Stimulated activated CD4-positive, alpha-beta T cell treated with anti-CD3 and anti-CD28 coated beads, Interleukin-4, amount 100 ng/mL, for 48 hours (primary cell): ENCODE measurements at places on chromosomes 16 and 17.

GRCh38 chr16:55418586-55418985 lies 60.4 kb upstream of the MMP2 start:
- no peak for DNase-seq

GRCh38 chr17:18889658-18890057 lies 31.7 kb downstream of the PRPSAP2 start:
- DNase-seq = no peak

DNA sequence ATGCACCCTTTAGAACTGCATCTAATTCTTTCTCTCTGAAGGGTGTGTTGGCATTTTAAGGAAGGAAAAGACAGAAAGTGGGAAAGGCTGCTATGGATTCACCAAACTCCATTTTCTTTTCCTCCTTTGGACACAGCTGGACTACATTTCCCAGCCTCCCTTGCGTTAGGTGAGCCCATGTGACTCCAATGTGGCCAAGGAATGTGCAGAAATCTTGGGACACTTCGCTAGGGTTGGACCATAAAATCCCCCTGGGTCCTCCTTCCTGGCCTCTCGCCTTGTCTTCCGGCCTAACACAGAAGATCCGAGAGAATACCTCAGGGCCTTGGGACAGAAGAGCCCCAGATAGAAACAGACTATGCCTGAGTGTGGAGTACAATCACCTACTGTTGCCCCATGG lies 56.3 kb downstream of the ABCC12 start:
- DNase-seq = no peak

DNA sequence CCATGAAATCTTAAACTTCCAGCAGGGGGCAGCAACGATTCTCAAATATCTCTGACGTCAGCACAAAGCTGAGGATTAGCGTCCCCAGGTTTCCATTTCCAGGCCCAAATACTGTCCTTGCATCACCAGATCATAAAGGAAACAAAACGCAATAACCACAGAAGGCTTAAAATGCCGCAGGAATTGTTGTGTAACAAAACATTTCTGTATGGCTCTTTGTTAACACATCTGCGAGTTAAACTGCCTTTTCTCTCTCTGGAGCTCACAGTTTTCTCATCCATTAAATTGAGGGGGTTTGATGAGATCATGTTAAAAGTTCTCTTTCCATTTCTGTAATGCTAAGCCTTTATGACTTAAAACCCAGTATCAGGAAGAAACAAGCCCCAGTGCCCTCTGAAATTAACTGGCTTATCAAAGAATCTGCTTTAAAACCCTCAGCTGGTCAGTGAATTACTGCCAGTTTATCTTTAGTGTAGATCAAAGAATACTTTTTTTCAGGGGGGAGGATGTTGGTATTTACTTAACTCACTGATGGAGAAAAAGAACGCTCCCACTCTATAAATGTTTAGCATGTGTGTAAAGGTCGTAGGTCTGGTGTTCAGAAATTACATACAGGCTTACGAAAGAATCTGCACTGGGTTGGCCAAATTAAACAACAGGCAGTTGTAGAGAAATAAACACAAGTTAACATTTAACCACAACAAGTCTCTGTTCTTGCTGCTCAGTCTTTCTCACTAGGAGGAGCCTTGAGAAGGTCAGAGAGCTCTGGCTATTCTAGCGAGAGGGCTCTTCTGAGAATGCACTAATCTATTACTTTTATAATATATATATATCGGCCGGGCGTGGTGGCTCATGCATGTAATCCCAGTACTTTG lies 10.6 kb upstream of the TERF2 start:
- DNase-seq = peak; percentile 58

GRCh38 chr17:61647047-61647446 lies 56.0 kb upstream of the NACA2 start:
- DNase-seq = no peak

- no peak for DNase-seq
Measured at GRCh38 chr17:35084987-35085386, 21.5 kb upstream of the RFFL start.

GRCh38 chr17:73943416-73944110 lies 259.9 kb upstream of the RPL38 start:
- no peak for DNase-seq

DNA sequence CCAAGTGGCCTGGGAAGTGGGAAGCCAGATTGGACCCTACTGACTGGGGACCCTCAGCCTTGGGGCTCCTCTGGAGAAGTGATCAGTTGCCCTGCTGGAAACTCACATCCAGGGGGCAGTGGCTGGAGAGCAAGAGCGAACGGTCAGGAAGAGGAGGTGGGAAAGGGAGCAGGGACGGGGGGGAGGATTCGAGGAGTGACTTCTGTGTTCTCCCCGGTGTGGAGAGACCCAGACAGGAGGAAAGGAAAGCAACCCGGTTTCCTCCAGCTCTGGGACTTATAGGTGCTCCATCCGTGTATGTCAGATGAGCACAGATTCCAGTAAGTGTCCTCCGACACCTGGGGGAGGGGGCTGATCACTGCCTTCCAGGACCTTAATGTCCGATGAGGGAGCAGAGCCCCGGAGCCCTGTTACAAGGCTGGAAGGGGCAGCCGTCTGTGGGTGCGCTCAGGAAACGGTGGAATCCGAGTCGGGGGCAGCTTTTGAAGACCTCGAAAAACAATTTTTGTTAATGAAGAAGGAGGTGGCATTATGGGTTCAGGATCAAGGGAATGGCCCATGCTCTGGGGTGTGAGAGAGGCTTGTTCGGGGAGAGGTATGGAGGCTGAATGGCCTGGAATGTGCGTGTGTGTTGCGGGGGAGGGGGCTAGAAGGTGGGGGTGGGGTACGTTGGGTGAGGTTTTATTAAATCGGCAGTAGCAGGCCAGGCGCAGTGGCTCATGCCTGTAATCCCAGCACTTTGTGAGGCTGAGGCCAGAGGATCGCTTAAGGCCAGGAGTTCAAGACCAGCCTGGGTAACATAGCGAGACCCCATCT lies 34.8 kb upstream of the NDRG4 start:
- no peak for DNase-seq

- DNase-seq = peak; percentile 67
Measured at GRCh38 chr17:42578282-42578869, 847 bp upstream of the PSMC3IP start.

- no peak for DNase-seq
Measured at GRCh38 chr16:79293836-79294460, 306.6 kb downstream of the MAF start.

DNA sequence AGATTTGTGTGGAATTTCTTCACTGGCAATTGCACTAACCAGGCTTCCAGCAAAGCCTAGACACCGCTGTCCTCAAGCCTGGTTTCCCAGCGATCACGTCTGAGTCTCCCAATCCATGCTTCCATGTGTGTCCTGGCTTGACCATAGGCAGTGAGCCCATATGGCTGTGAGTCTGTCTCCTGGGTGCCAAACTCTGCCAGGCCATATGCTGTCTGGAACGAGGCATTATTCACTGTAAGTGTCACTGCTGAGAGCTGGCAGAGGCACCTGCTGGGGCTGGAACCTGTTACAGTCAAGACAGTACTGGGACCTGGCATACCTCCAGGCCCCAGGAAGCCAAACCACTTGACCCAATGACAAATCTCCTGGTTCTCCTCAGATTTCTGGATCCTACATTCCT lies 60.4 kb downstream of the HS3ST2 start:
- no peak for DNase-seq

GRCh38 chr17:44077595-44077909 lies 7.0 kb downstream of the G6PC3 start:
- no peak for DNase-seq

DNA sequence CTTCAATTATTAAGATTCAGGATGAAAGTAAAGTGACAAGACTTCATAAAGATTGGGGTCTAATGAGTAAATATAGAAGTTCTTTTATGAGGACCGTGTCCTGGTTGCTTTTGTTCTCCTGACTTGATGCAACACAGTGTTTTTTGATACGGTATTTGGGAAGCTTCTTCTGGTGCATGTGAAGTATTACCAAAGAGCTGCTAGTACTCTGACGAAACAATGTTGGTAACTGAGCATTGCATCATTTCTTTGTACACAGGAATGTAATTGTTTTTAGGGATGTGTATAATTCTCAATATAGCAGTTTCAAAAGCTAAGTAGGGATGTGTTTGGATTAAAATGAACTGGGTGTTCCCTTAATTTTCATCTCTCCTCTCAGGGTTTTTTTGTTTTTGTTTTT lies 15.9 kb downstream of the KPNB1 start:
- no peak for DNase-seq

GRCh38 chr16:66175636-66176035 lies 190.9 kb upstream of the CDH5 start:
- DNase-seq = no peak

GRCh38 chr16:87648236-87648635 lies 45.9 kb downstream of the JPH3 start:
- no peak for DNase-seq

GRCh38 chr16:73956587-73957494 lies 339.8 kb upstream of the PSMD7 start:
- DNase-seq = peak; percentile 11

GRCh38 chr16:50845296-50845695 lies 103.4 kb downstream of the CYLD start:
- DNase-seq = no peak

DNA sequence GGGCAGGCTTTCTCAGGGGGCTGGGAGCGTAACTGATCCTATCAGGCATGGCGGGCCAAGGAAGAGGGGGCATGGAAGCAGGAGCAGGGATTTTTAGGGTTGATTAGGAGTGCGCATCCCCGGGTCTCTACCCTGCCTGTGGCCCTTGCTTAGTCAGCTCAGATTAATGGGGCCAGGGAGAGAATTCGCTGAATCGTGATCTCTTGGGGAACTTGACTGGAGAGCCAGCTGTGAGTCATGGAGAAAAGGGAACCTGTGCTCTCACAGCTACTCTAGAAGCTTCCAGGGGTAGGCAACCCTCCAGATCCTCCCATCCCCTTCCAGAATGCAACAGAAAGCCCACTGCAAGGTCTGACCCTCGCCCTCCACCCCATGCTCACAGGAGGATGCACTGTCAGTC lies 3.6 kb downstream of the FOXN1 start:
- DNase-seq = no peak

GRCh38 chr17:17300624-17301568 lies 2.3 kb upstream of the NT5M start:
- DNase-seq = peak; percentile 53

DNA sequence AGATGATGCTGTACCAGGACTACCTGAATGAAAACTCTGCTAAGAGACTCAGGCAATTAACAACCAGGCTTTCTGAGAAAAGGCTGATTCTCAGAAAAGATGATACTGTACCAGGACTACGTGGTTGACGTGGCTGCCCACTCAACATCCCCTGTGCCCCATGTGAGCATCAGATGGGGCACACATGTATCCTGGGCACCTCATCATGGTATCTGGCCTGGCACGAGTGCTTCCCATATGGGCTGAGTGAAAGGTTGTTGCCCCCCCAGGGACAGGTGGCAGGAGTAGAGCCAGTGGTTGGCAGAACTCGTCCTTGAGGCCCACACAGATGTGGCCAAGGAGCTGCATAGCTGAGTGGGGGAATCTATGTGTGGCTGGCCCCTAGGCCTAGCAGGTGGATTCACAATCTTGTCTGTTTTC lies 3.5 kb upstream of the CES4A start:
- peak; percentile 60 for DNase-seq

- no peak for DNase-seq
Measured at GRCh38 chr16:67537636-67538591, 9.3 kb downstream of the RIPOR1 start.

DNA sequence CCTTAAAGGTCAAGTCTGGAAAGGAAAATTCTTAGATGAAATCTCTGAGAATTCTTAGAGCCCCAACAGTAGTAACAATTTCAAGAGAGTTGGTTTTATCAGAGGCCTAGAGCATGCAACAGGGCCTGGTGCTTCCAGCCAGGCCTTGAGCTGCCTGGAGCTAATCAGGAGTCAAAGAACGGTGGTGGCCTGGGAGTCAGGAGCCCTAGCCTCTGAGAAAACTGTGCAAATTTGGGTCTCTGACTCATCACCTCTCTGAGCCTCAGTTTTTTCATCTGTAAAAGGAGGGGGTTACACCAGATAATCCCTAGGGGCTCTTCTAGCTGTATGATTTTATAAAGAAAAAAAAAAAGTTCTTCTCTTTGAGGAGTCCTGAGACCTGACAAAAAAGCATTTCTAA lies 227.3 kb upstream of the RPL38 start:
- DNase-seq = no peak

GRCh38 chr16:4801962-4802658 lies at the start of gene ROGDI:
TSS of gene ROGDI (minus strand) at chr16:4802633. CDS start at chr16:4802571, 62 bp downstream.
- peak; percentile 57 for DNase-seq

DNA sequence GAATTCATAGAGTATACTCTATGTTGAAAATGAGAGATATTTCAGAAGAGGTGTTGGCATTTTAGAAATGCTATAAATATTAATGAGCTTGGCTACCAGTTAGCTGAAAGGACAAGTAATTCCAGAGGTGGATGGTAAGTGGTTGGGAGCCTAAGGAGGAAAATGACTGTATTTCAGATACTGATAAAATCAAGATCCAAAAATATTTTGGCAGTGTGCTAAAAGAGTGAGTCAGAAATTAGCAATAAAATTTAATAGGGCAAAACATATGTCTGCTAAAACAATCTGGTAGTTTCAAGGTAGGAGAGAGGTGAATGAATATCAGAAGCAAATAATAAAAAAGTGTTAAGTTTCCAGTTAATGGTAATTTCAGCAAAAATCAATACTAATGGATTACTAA lies 1287.9 kb downstream of the CDH8 start:
- DNase-seq = no peak

- no peak for DNase-seq
Measured at GRCh38 chr16:74997042-74997491, 1.8 kb upstream of the ZNRF1 start.

DNA sequence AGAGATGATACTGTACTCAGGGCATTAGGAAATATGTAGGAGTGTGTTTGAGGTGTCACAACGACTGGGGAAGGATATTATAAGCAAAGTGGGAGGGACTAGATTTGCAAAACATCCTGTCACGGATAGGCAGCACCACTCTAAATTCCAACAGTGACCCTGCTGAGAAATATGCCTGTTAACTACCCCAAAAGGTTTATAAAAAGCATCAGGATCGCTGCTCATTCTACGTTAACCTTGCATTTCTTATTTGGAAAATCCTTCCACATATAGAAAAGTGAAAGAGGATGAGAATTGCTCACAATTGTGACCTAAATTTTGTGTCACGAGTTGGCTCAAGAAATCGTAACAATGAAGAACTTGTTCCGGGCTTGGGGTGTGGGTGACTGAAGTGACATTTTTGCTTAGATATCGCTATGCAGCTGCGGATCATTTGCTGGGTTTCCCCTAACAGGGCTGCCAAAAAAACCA lies 51.6 kb downstream of the N4BP1 start:
- no peak for DNase-seq

GRCh38 chr17:12342161-12342560 lies 321.5 kb downstream of the MAP2K4 start:
- no peak for DNase-seq

DNA sequence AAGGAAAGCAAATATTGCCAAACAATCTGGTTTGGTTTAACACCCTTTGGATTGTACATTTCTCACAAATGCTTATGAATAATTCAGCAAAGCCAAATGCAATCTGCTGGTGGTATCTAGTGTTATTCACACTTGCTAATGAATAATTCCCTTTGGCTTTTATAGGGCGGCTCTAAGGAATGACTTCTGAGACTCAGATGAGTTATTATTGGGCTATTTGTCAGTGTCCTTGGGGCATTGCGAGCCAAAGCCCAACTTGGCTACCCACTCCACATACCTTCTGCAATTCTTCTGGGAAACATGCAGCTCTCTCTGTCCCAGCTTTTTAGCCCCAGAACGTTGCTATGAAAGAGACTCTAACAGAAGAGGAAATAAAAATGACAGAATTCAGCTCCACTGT lies 41.1 kb downstream of the FTO start:
- no peak for DNase-seq

GRCh38 chr16:2385190-2385836 lies 43.9 kb upstream of the CCNF start:
- DNase-seq = no peak
